ENCODE measurements at places on chromosomes 2 and 18.

- DNase-seq: no peak
Observed at GRCh38 chr2:66699416-66699792, 264.5 kb downstream of the MEIS1 start.

DNA sequence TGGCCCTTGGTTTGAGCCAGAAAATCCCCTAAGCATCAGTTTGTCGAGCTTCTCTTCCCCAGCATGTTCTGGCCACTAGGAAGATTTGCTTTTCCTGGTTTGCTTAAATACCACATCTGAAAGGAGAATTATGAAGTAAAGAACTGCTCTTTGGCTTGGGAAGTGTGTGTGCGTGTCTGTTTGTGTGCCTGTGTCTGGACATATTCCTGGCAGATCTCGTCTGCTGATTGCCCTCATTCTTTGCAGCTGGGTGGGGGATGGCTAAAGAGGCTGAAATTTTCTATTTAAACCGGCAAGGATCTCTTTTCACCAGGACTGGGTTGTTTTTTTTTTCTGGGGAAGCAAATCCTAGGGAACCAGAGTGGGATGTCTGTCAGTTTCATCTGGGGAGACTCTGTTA, 57.3 kb upstream of the MBOAT2 start:
- no peak for DNase-seq

- no peak for DNase-seq
Observed at GRCh38 chr2:229640636-229641035, 73.7 kb downstream of the DNER start.

GRCh38 chr18:79787865-79788733, 9.6 kb upstream of the KCNG2 start:
- no peak for DNase-seq

GRCh38 chr18:55073834-55074233, 114.6 kb upstream of the CCDC68 start:
- no peak for DNase-seq

DNA sequence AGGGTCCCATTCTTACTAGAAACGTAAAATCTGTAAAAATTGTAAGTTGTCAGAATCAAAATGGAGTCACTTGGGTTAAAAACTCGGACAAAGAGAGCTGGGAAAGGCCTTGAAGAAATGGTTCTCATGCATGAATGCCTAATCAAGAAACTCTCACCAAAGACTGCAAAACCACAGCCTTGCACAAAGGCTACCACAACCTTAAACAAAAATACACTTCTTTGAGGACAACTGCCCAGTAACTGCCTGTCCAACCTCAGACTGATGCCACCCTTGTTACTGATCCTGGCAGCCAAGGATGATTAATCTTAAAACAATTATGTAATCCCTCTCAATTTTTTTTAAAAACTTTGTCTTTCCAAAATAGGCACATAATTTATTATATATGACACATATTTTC, 299.3 kb downstream of the CCDC85A start:
- no peak for DNase-seq

DNA sequence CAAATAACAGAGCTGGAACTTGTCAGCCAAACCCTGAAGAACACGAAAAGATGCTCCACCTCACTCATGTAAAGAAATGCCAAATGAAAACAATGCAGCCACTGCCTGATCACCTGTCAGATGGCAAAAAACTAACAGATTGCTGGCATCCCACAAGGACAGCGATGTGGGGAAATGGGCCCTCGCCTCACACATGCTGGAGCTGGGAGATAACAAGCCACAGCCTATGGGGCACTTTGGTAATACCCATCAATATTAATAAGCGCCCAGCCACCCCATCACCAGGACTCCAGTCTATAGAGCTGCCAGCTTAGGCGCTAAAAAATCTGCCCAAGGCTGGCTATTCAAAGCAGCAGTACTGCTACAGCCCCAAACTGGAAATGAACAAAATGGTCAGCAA, 27.0 kb downstream of the TFCP2L1 start:
- DNase-seq: no peak

GRCh38 chr2:236570081-236570868, 650 bp downstream of the ACKR3 start:
- no peak for DNase-seq

Data from fibroblast of skin of left quadriceps (primary cell).